ENCODE measurements at places on chromosomes 2 and 18. TPM values are rescaled to one million over a fixed set of nuclear protein-coding genes. Genes with fewer than 3 reads are reported as not detected.

Gene SERPINB13
- total RNA-seq, result not detected

Gene TBR1
- total RNA-seq, result not detected

Gene RNF125
- total RNA-seq, result 4.5 TPM

Gene COX5B
- total RNA-seq, result 352 TPM

Gene IL1R2
- 8.2 TPM for total RNA-seq

Gene ZNF385B
- total RNA-seq, result 8.8 TPM

Gene MYCN
- total RNA-seq, result 0.98 TPM

Gene RESP18
- total RNA-seq, result not detected

Gene CFAP65
- 0.33 TPM for total RNA-seq

Gene PARD3B
- 66.2 TPM for total RNA-seq

Gene C1QL2
- total RNA-seq, result 0.15 TPM

Gene CYP26B1
- total RNA-seq, result 3.8 TPM

Gene ANKRD30B
- 11.5 TPM for total RNA-seq

Gene ECEL1
- total RNA-seq, result 2.3 TPM

Gene RGPD3
- 0.80 TPM for total RNA-seq

Gene SH2D6
- not detected for total RNA-seq

Gene SERPINB7
- not detected for total RNA-seq

Gene NRP2
- 18.4 TPM for total RNA-seq

Gene TTLL4
- total RNA-seq, result 8.3 TPM

Gene C2orf68
- total RNA-seq, result 16.1 TPM

Gene NDUFAF7
- 13.3 TPM for total RNA-seq

Gene TXNL1
- total RNA-seq, result 35.4 TPM

Gene PKP4
- 138 TPM for total RNA-seq

Gene KCNK3
- total RNA-seq, result 2.3 TPM

Gene CLIP4
- total RNA-seq, result 67.2 TPM

Gene SLC38A11
- 2.2 TPM for total RNA-seq

Gene ACKR3
- 39.4 TPM for total RNA-seq

Gene PROC
- total RNA-seq, result not detected

Gene ZBTB7C
- 5.6 TPM for total RNA-seq

Gene SLC5A7
- not detected for total RNA-seq

Gene MTA3
- total RNA-seq, result 31.4 TPM

Gene HOXD13
- not detected for total RNA-seq

Gene IL36G
- total RNA-seq, result not detected

Gene ZSWIM2
- total RNA-seq, result not detected

Gene CROCC2
- not detected for total RNA-seq

Gene HADHB
- 139 TPM for total RNA-seq

Gene OBSL1
- 91.9 TPM for total RNA-seq

Gene CFAP210
- total RNA-seq, result 3.4 TPM

Measured in breast epithelium (tissue), 4 donors.